ENCODE measurements at places on chromosomes 4 and X.

DNA sequence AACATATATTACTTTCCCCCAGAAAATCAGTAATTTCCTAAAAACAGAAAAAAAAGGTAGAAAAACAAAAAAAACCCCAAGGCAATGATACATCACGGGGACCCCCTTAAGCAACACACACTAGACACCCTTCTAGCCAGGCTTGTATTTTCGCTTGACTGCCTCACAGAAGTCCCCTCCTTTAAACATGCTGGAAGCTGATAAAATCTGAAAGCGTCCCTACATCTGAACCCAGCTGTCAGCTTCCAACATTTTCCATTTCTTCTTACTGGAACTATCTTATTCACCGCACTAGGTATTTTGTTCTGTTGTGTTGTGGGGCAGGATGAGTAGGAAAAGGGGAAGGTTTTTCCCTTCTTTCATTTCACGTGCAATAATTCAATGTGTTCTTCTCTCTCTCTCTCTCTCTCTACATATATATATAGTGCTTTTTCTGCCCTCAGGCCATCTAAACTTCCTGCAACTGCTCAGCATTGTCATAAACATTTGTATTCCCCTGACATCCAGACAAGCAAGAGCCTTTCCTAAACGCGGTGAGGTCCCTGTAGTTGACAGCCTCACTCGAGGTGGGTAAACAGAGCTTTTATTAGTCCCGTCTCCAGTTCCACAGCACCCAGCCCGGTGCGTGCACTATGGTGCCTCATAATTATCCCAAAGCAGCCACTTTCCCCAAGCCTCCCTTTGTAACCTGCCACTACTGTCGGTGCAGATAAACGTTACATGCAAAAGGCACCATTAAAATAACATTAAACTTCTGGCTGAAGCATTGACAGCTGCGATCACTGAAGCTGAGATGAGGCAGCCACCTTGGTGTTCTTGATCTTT lies 82.5 kb downstream of the GATB start:
- no peak for DNase-seq

DNA sequence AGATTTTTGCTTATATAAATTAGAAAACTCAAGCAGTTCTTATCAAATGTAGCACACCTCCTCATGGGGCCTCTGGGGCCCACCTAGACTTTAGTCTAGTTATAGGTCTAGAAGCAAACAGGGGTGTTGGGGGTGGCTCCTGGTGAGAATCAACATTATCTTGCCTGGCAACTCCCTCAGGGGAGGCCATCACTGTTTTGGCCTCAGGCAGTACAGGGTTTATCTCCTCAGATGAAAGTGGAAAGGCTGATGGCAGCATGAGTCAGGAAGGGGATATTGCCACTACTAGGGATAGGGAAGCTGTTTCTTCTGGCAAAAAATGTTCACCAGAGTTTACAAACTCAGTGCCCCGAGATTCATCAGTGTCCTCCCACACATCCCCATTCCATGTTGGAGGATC lies 232.4 kb upstream of the BMP3 start:
- no peak for DNase-seq

DNA sequence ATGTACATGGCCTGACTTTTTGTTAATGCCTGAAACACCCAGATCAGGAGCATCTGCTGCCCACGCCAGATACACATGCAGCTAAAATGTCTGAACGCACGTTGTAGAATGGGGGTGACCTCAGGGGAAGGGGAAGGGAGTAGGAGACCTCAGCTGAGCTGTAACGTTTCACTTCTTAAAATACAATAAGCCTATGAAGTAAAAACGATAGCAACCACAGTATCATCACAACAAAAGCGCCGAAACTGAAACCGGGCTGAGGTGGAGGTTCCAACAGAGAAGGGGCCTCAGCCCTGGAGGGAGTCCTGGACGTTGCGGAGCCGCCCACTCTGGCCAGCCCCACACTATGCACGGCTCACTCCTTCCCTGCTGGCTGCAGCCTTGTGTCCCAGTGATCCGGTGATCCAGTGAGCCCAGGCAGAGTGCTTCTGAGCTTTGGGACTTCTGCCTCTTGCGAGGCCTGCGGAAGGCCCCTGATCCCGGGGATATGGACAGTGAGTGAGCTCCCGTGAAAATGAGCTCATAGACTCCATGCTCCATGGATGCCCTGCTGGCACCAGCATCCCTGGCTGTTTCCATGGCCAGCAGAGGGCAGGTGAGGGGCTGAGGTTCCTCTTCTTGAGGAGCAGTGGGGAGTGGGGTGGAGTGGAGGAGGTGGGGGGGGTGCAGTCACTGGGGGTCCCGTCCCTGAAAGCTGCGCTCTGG lies 52.0 kb downstream of the HMX1 start:
- no peak for DNase-seq

DNA sequence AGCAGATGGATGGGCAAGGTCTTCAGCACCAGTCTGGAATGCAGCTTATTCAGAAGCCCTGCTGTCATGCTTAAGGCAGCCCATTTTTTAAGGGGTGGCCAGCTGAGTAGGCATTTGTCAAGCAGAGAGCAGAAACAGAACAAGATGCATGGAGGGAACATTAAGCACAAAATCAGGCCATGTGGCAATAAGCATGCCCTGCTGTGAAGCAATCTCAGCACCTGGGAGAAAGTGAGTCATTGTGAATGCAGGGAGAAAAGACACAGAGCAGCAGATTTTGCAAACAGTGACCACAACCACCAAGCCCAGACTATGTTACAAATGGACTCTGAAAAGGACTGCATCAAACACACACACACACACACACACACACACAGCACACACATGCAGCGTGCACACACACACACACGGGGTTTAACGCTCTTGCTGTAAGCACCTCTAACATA lies 94.1 kb upstream of the GALNT7 start:
- peak; percentile 27 for DNase-seq

- DNase-seq, result no peak
These were observed 113.4 kb upstream of the TMEM47 start for GRCh38 chrX:34770511-34770910.

- DNase-seq, result no peak
These were observed 82.1 kb downstream of the PPP2R2C start for GRCh38 chr4:6390356-6390755.

DNA sequence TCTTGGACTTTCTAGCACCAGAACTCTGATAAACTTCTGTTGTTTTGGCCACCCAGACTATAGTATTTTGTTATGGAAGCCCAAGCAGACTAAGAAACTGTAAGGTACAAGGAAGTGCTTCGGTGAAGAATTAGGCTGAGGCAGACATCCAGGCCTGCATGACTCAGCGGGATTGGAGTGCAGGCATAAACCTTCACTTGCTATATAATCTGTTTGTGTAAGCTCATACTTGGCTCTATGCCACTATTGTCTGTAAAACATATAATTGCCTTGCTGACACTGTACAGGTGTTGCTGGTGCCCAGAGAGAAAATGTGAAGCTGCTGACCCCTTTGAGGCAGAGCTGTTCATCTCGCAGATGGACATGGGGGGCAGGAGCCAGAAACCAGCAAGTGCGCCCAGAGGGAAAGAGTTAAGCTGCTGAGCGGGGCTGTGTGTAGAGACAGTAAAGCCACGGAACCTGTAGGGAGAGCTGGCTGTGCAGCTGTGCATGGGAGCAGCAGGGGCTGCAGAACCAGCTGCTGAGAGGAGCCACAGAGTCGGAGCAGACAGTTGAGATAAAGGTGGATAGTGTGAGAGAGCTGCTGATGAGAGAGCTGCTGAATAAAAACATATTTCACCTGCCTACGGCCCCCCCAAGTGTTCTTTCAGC lies 96.2 kb downstream of the RBM46 start:
- no peak for DNase-seq

DNA sequence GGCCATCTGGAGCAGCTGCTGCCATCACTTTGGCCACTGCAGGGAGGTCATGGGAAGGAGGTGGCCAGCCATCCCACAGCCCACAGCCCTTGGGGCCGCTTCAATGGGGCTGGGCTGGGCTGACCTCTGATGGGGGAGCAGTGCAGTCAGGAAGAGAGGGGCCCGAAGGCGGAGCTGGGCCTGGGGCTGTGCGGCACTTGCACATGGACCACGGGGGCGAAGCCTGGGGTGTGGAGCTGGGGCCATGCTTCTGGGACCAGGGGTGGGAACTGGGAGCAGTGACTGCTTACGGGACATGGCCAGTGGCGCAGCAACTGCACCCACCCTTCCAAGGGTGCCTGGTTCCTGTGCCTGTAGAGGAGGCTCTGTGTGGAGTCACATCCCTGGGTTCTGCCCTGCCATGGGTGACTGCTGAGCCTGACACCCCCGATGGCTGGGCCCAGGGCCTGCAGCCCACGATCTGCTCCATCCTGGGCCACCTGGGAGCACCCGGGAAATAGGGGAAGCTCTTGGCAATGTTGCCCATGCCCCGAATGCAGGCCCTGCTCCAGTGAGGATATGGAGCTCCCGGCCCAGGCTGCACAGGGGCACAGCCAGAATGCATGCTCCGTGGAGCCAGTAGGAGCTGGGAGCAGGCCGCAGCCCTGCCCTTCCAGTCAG lies 22.4 kb upstream of the SULT1B1 start:
- no peak for DNase-seq

GRCh38 chrX:44947995-44948394 lies 75.0 kb downstream of the KDM6A start:
- no peak for DNase-seq

GRCh38 chr4:180333162-180333561 lies 1910.0 kb upstream of the TENM3 start:
- DNase-seq, result no peak

- DNase-seq, result no peak
These were observed 218.7 kb upstream of the HS3ST1 start for GRCh38 chr4:11647433-11647832.

DNA sequence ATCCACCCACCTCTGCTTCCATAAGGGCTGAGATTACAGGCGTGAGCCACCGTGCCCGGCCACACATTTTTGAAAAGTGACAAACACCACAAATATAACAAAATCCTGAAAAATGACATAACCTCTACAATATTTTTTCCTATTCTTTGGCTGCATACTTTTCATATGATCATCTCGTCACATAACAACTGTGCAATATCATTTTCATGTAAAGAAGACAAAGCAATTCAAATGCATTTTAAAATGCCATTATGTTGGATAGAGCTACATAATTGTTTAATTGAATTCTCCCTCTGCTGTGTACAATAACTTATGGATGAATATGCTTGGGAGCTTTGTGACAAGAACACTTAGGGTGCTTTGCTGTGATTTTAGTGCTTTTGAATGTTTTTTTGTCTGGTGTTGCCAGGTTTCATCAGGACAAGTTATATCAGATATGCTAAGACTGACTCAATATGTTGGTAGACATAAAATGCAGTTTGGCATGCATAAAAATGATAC lies 132.9 kb downstream of the CHIC2 start:
- DNase-seq, result no peak

DNA sequence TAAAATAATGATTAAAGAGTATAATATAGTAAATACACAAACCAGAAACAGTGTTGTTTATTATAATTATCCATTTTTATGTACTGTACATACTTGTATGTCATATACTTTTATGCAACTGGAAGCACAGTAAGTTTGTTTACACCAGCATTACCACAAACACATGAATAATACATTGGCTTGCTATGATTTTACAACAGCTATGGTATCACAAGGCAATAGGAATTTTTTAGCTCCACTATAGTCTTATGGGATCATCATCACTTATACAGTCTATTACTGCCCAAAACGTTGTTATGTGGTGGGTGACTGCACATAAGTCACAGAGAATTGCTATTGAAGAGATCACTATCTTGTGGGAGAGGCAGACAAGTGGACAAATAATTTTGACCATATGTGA lies 1.8 kb upstream of the PF4V1 start:
- no peak for DNase-seq

- no peak for DNase-seq
These were observed 129.0 kb upstream of the MAMLD1 start for GRCh38 chrX:150234126-150234525.

DNA sequence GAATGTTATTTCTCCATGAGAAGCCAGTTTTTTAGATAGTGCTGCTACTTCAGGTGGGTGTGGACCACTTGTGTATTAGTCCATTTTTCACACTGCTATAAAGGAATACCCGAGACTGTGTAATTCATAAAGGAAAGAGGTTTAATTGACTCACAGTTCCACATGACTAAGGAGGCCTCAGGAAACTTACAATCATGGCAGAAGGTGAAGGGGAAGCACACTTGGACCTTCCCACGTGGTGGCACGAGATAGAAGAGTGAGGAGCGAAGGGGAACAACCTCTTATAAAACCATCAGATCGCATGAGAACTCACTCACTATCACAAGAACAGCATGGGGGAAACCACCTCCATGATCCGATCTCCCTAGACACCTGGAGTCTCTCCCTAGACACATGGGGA lies 3.4 kb upstream of the PPID start:
- DNase-seq, result no peak

DNA sequence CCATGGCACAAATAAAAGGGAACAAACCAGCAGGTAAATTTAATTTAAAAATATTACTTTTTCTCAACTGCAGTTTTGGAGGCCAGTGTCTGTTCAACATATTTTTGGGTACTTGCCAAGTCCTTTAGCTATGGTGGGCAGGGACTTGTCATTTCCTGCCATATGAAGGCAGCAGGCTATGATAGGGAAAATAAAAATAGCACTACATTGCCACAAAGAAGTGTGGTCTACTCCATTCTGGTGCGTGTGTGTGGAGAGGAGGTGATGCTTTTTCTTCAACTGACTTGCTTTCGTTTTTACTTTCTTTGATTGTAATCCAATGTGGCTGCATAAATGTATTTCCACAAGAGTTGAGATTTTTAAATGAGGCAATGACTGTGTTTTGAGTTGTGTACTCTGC lies 17.2 kb downstream of the GPR174 start:
- DNase-seq, result no peak

DNA sequence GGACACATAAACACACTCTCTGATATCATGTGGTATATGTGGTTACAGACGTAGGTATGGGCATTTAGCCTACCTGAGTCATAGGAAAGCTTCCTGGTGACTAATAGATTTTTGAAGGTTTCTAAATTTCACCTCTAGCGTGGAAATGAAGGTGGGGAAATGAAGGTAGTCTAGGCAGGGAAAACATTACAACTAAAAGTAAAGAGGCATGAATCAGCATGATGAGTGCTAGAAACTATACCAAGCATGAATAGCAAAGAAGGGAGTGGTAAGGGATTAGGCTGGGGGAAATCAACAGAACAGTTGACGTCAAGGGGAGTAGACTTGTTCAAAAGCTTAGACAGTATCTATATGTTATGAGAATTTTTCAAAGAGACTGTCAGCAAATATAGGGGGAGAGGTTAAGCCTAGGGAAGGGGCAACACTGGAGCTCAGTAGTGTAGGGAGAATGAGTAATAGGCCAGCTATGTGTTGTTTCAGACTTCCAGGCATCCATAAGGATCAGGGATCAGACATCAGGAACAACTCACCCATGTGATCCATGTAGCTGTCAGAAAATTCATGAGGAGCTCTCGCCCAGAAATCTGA lies 279.3 kb upstream of the DIPK2B start:
- DNase-seq, result peak; percentile 45
